Aorta (tissue), 5 donors: ENCODE measurements at places on chromosomes 1 and 21.
A peak's percentile ranks its signal among the peaks of the same experiment; 100 is the strongest.

DNA sequence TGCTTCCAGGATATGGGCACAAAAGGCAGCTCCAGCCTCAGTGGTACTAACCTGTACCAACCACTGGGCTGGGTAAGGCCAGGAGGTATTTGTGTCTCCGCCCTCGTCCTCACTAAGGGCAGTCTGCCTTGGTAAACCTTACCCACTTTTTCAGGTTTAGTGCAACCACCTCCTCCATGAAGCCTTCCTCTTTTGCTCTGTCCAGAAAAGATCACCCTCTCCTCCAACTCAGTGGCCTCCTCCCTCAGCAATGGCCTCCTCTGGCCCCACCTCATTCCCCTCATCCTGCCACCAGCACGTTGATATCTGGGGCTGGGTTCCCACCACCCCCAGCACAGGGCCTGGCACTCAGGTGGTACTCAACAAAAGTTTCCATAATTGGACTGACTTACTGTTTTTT, 161.5 kb downstream of the GRIK3 start:
- DNase-seq: peak; percentile 14

DNA sequence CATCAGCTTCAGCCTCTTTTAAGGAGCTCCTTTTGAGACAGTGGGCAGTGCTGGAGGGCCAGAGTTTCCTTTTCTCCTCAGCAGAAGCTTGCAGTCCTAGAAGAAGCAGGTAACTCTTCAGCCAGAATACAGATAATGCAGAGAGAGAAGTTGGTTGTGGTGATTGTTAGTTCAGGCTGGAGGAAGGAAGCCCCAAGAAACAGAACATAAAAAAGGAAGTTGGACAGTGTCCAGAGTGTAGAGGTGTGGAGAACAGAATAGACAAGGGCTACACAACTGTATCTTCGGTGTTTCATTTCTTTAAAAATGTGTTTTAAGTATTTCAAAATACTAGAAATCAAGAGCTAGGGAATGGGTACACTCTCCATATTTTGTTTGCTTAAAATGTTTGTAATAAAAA, 6.4 kb upstream of the TACSTD2 start:
- DNase-seq: no peak

DNA sequence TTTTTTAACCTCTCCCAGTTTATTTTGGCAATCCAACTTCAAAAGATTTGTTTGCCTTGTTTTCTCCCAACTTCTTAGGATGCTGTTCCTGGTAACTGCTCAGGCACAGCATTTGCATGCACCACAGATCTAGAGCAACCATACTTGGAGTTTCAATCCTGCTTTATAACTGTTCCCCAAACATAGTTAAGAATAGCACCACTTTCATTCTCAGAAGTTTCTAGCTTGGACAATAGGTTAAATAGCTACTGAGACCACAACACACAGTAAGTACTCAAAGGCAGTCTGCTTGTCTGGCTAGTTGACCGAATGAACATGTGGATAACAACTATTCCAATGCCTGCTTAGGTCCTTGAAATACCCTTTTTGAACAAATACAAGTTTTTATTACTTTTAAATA, 76.8 kb downstream of the FOXJ3 start:
- no peak for DNase-seq

DNA sequence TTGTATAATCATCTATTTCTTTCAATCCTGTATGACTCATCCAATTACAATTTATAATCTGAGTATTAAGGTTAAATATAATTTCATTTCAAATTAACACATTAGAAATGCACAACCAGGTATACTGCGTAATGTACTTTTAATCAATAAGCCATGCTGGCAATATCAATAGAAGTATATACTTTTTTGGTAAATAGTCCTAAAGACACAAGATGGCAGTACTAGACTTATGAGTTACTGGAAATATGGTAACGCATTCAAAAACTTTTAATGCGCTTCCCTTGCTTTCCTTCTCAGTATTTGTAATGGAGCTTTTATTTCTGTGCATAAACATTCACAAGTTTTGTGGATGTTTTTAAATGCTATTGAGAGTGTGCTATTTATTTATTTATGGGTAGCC, 1162.0 kb upstream of the TMPRSS15 start:
- DNase-seq: no peak

DNA sequence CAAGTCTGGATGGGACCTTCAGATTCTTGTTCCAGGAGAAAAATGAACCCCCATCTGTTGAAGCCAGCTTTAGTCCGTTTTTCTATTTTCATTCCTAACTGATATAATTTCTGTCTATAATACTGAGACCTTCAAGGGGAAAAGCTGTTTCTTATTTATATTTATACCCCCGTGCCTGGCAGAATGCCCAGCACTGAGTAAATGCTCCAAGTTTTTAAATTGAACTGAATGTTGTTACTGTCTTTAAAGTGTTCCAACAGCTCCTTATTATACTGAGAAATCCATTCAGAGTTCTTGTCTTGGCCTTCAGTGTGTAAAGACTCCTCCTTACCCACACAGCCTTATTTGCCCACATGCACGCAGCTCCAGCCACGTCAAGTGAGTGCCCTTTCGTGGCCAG, 178.6 kb upstream of the HMGB4 start:
- DNase-seq: no peak

DNA sequence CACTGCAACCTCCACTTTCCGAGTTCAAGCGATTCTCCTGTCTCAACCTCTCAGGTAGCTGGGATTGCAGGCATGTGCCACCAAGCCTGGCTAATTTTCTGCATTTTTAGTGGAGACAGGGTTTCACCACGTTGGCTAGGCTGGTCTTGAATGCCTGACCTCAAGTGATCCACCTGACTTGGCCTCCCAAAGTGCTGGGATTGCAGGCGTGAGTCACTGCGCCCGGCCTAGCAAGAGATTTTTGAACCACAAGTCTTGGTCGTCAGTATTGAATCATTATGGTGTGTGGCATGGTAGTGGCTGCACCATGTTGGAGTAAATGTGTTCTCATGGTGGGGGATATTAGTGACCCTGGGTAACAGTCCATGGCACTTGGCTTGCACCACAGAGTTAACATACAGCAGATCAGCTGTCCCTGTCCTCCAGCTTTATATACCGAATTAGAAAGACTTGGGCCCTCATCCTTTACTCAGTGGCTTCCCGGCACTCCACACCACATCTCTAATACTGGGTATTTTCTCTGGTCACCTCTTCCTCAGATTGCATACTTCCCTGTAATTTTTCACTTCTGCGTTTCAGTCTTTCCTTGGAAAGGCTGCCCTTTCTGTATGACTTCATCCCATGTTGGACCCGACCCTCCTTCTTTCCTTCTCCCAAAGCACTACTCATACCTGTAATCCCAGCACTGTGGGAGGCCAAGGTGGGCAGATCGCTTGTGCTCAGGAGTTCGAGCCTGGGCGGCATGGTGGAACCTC, 25.1 kb downstream of the AK4 start:
- no peak for DNase-seq

DNA sequence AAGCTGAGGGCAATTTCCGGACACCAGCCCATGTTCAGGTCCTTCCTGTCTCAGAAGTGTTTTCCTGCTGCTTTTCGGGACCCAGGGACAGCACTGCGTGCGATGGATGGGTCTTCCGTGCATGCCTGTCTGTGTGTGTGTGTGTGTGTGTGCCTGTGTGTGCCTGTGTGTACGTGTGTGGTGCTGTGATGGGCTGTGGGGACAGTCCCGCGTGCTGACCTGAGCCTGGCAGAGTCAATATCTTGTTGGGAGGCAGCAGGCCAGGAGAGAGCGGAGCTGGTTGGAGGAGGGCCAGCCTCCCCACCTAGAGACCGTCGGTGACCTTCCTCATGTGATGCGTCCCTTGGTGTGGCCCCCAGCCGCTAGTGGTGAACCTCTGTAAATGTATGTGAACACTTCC, 13.7 kb downstream of the SKI start:
- DNase-seq: no peak

DNA sequence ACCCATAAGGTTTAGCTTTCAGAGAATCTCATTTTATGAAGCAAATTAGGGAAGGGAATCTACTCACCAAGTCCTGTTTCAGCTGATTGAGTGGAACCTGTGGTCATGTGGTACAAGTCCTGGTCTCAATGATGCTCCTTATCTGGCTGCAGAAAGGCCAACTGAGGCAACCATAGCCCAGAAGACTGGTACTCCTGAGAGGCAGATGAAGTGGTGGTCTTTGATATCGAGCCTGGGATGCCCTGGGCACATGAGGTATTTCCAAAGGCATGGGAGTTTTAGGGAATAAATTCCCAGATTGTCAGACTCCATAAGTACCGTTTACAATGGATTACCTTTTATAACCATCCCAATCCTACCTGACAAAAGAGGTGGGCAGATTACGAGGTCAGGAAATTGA, 3.3 kb downstream of the MX1 start:
- DNase-seq: no peak

DNA sequence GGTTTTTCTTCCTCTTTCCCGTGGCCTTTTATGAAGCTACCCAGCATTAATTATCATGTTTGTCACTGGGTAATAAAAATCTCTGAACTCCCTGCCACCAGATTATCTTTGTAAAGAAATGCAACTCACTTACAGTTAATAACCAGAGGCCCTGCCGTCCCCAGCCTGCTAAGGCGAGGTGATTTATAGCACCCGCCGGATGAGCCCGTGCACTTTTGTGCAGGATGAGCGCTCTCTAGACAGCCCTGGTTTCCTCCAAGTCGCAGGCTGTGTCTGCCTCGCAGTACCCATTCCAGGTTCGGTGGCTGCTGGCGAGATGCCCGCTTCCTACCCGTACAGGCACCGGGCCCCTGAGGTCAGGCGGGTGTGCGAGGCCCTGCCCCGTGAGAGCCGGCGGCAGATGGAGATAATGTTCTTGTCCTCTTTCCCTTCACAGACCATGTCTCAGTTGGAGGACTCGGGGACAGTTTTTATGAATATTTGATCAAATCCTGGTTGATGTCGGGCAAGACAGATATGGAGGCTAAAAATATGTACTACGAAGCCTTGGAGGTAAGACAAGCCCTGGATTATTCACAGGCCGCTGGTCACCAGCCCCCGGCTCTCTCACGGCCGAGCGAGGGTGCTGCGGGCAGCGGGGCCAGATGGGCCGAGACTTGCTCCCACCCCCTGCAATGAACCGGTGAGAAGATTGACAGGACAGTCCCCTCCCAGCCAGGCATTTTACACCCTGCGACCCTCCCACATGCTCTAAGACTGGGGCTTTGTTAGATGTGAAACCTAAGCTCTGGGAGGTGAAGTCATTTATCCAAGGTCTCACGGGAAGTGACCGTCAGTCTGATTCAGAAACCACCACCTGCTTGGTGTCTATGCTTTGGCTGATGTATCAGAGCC, 28.5 kb upstream of the SELENON start:
- no peak for DNase-seq

DNA sequence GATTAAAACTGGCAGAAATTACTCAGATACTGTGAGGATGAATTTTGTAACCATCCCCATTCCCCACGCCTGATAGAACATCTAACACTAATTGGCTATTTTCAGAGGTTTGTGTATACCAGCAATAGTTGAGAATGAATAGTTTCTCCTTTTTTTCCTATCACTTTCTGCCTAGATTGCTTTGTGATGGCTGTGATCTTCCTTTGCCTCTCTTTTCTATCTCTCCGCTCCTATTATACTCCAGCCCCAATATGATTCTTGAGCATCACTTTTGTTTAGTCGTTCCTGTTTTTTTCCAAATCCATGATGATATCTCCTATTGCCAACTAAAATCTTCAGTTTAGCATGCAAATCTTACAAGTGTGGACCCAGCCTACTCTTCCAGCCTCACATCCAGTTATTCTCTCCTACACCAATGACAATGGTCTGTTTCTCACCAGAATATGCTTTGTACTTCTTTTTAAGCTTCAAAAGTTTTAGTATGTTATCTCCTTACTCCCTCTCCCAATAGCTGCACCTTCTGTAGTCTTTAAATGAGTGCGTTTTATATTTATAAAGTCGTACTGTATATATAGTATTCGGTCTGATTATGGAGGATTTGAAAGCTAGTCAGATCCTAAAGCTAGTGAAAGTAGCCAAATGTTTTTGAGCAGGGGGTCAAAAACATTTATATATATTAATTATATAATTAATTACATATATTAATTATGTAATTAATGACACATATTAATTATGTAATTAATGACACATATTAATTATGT, 25.2 kb downstream of the MAGI3 start:
- no peak for DNase-seq
